ENCODE measurements at places on chromosomes 3 and 15. TPM values are rescaled to one million over a fixed set of nuclear protein-coding genes. Genes with fewer than 3 reads are reported as not detected.
A peak's percentile ranks its signal among the peaks of the same experiment; 100 is the strongest.

GRCh38 chr3:190224863-190225692, 97.2 kb downstream of the CLDN1 start:
- DNase-seq = no peak

DNA sequence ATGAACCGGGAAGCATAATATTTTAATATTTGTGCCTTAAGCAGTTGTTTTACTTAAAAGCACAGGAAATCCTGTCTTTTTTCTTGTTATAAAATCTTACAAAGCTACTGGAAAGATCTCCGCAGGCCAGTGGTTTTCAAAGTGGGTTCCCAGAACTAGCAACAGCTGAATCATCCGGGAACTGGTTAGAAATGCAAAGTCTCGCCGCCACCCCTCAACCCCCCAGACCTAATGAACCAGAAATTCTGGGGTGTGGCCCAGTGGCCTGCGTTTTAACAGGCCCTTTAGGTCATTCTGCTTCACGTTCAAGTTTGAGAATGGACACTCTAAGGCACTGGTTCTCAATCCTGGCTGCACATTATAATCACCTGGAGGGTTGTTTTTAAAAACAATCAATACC, 74.7 kb downstream of the PDZRN3 start:
- no peak for DNase-seq

GRCh38 chr3:39146083-39146501, 7.3 kb downstream of the CSRNP1 start:
- no peak for DNase-seq

- no peak for DNase-seq
Observed at GRCh38 chr3:60427109-60427508, 824.1 kb downstream of the FHIT start.

- no peak for DNase-seq
Observed at GRCh38 chr3:111667621-111668239, 72.6 kb upstream of the ZBED2 start.

- no peak for DNase-seq
Observed at GRCh38 chr3:118781839-118782238, 252.8 kb downstream of the IGSF11 start.

DNA sequence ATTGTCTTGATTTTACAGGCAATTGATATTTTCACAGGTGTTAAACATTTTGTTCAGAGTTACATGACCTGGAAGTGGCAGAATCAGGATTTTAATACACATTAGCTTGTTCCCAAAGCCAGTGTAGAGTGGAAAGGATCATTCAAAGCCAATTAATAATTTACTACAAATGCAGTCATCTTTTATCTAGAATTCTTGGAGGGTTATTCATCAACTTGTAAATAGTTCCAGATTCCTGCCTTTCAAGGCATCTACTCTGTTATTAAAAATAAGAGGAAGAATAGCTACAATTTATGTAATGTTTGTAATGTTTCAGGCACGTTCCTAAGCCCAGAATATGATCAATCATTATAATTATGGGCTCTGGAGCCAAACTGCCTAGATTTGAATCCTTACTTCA, 358.5 kb downstream of the ZNF385D start:
- no peak for DNase-seq

- no peak for DNase-seq
Observed at GRCh38 chr3:148728753-148729152, 31.1 kb downstream of the AGTR1 start.

DNA sequence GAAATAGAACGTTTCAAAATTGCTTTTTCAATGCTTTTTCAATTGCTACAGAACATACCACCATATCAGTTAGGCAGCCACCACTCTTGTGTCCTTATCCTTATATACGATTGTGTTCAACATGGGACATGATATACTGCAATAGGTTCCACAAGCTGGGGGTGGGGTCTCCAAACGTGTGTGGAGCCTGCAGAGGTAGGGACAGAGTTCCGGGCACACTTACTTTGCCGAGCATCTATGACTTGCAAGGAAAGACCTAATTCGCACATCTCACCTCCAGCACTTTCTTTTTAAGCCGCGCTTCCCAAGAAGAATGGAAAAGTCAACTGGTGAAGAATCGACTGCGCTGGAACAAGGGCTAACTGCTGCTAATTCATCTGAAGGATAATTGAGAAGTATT, 39.6 kb upstream of the SFMBT1 start:
- DNase-seq = no peak

DNA sequence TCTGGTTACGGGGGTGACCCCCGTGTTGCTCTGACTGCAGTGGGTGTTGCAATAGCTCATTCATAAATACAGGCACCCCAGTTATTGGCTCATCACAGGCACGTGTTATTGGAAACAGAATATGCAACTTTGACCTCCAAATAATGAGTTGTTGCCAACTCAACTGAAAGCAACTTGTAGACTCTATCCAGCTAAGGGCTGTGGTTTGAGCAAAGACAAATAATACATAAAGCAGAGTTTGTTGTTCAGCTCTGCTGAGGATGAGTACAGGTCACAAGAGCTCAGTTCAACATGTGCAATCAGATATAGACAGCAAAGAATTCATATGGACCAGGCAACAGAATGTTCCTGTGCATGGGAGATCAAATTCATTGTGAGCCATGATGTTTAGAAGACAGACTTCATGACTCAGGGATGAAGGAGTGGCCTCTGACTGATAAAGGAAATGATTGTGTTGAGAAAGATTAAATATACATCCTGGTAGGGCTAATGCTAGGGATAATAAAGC, 87.6 kb upstream of the LRIG1 start:
- DNase-seq = no peak

- peak; percentile 18 for DNase-seq
Observed at GRCh38 chr3:108879915-108880314, 57.3 kb downstream of the TRAT1 start.

GRCh38 chr3:10392244-10392643, 71.3 kb upstream of the SEC13 start:
- no peak for DNase-seq

The ACTRT3 gene
- 2.7 TPM for total RNA-seq

The P2RY13 gene
- total RNA-seq = not detected

The CACNA2D3 gene
- 4.0 TPM for total RNA-seq

The TYRO3 gene
- total RNA-seq = 89.6 TPM

Data from WTC11 (cell line).